ENCODE measurements at places on chromosomes 5 and 9. TPM values are rescaled to one million over a fixed set of nuclear protein-coding genes. Genes with fewer than 3 reads are reported as not detected.
A peak's percentile ranks its signal among the peaks of the same experiment; 100 is the strongest.

IFNA2 gene
- total RNA-seq: 0.34 TPM

DNA sequence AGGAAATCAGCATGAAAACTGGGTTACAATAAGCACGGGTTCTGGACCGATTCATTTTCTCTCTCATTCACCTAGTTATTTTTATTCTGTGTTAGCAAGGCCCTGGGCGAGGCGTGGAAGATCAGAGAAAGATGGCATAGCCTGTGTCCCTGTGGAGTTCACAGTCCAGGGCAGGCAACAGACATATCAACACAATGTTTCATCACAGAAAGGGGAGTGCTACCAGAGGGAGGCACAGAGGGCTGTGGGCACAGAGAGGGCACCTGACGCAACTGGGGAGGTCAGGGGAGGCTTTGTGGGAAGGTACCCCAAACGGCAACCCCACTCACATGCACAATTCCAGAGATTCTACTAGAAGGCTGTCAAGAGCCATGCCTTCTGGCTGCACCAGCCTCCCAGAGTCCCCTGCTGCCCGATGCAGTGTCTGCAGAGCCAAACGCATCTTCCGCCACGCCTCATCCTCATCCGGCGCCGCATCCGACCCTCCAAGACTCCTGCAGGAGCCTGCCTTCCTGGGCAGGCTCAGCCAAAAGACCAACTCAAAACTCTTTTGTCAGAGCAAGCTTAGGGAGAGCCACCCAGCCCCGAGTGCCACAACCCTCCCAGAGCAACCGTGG lies 1.4 kb downstream of the FAM193B start:
- H3K36me3 ChIP-seq: no peaks in the 10 kb centered on the region
- DNase-seq: no peak
- no peaks in the 10 kb centered on the region for H3K27me3 ChIP-seq
- H3K4me1 ChIP-seq: peaks cover 27% of the 10 kb centered on the region
- H3K27ac ChIP-seq: peak overlapping the region; percentile 35

FOXD4 gene
- 0.35 TPM for total RNA-seq

GRCh38 chr5:74009502-74009901 lies 383.5 kb downstream of the ARHGEF28 start:
- no peak overlapping the region for H3K27ac ChIP-seq
- no peaks in the 10 kb centered on the region for H3K36me3 ChIP-seq
- DNase-seq: no peak
- H3K4me1 ChIP-seq: peaks cover 10% of the 10 kb centered on the region
- no peak overlapping the region for H3K4me3 ChIP-seq
- H3K27me3 ChIP-seq: peaks cover 4% of the 10 kb centered on the region

CTSL gene
- total RNA-seq: 85.9 TPM

SHOC1 gene
- total RNA-seq: not detected

PLPP7 gene
- total RNA-seq: 0.60 TPM

SHC3 gene
- total RNA-seq: 2.9 TPM

GRCh38 chr5:15142458-15142857 lies 270.9 kb upstream of the ANKH start:
- H3K27ac ChIP-seq: no peak overlapping the region
- no peak overlapping the region for H3K4me3 ChIP-seq
- peaks cover 40% of the 10 kb centered on the region for H3K27me3 ChIP-seq
- DNase-seq: no peak
- no peaks in the 10 kb centered on the region for H3K4me1 ChIP-seq

EDIL3 gene
- 51.3 TPM for total RNA-seq

DNA sequence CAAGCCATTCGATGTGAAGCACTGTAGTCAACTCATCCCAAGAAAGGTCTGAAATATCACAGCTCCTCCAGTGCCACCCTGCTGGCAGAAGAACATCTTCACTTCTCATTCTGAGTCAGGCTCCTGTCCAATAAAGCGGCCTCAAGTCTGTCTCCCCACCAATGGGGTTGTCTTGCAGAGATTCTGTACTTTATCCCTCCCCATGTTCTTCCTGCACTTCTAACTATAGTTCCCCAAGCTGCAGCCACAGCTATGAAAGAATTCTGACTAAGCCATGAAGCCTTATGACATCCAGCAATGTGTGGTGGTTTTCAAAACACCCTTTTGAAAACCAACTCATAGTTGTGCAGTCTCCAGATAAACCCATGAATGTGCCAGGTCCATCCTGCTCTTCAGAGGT lies 6.8 kb downstream of the MACROH2A1 start:
- H3K4me3 ChIP-seq: no peak overlapping the region
- peaks cover 19% of the 10 kb centered on the region for H3K36me3 ChIP-seq
- no peaks in the 10 kb centered on the region for H3K27me3 ChIP-seq
- peaks cover 40% of the 10 kb centered on the region for H3K4me1 ChIP-seq

IFNA21 gene
- not detected for total RNA-seq

SLU7 gene
- total RNA-seq: 36.9 TPM

NPM1 gene
- 1,837 TPM for total RNA-seq

HTR1A gene
- 0.13 TPM for total RNA-seq

GRCh38 chr9:114049441-114050225 lies 28.5 kb downstream of the AMBP start:
- no peaks in the 10 kb centered on the region for H3K27me3 ChIP-seq
- no peak for DNase-seq
- no peak overlapping the region for H3K4me3 ChIP-seq
- H3K36me3 ChIP-seq: peaks cover 59% of the 10 kb centered on the region

DNA sequence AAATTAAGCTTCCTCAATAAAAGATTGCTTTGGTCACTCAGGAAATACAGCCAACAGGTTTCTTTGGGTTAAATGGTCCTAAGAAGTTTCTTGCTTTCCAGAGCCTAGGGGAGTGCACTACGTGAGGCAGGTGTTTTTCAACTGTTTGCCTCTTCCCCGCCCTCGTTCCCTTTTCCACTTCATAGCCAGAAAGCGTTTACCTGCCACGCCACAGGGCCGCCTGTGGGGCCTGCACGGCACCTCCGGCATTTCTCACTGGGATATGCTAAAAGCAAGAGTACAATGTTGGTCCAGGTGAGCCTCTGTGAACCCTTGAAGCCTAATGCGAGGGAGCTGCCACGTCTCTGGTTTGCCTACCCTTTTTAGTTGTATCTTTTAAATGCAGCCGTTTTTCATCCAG lies 167.6 kb upstream of the OTULINL start:
- H3K36me3 ChIP-seq: peaks cover 27% of the 10 kb centered on the region
- no peak overlapping the region for H3K27ac ChIP-seq
- no peaks in the 10 kb centered on the region for H3K27me3 ChIP-seq
- no peak overlapping the region for H3K4me3 ChIP-seq
- DNase-seq: no peak

GRCh38 chr9:90478821-90479220 lies 163.8 kb downstream of the DIRAS2 start:
- no peaks in the 10 kb centered on the region for H3K36me3 ChIP-seq
- no peak overlapping the region for H3K4me3 ChIP-seq
- no peaks in the 10 kb centered on the region for H3K27me3 ChIP-seq
- no peak overlapping the region for H3K27ac ChIP-seq
- H3K4me1 ChIP-seq: peaks cover 22% of the 10 kb centered on the region

- peaks cover 2% of the 10 kb centered on the region for H3K27me3 ChIP-seq
- DNase-seq: no peak
- H3K4me3 ChIP-seq: no peak overlapping the region
- H3K4me1 ChIP-seq: peaks cover 13% of the 10 kb centered on the region
- H3K36me3 ChIP-seq: peaks cover 20% of the 10 kb centered on the region
- H3K27ac ChIP-seq: no peak overlapping the region
These were observed 2.7 kb downstream of the RABEPK start for GRCh38 chr9:125202846-125203618.

ARL14EPL gene
- total RNA-seq: 0.25 TPM

CLTB gene
- total RNA-seq: 46.8 TPM

- no peak overlapping the region for H3K27ac ChIP-seq
- no peak for DNase-seq
- H3K4me3 ChIP-seq: no peak overlapping the region
- no peaks in the 10 kb centered on the region for H3K4me1 ChIP-seq
- no peaks in the 10 kb centered on the region for H3K36me3 ChIP-seq
- H3K27me3 ChIP-seq: peaks cover 4% of the 10 kb centered on the region
These were observed 775.4 kb downstream of the MTRR start for GRCh38 chr5:8644377-8644776.

DNA sequence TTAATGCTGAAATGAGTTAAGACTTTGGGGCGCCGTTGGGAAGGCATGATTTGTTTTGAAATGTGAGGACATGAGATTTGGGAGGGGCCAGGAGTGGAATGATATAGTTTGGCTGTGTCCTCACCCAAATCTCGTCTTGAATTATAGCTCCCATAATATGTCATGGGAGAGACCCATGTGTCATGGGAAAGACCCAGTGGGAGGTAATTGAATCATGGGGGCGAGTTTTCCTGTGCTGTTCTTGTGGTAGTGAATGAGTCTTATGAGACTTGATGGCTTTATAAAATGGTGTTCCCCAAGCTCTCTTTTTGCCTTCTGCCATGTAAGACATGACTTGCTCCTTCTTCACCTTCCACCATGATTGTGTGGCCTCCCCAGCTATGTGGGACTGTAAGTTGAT lies 5.1 kb downstream of the SLC25A48 start:
- DNase-seq: no peak
- H3K4me3 ChIP-seq: no peak overlapping the region
- no peaks in the 10 kb centered on the region for H3K4me1 ChIP-seq
- H3K36me3 ChIP-seq: no peaks in the 10 kb centered on the region
- peaks cover 83% of the 10 kb centered on the region for H3K27me3 ChIP-seq
- no peak overlapping the region for H3K27ac ChIP-seq

DNA sequence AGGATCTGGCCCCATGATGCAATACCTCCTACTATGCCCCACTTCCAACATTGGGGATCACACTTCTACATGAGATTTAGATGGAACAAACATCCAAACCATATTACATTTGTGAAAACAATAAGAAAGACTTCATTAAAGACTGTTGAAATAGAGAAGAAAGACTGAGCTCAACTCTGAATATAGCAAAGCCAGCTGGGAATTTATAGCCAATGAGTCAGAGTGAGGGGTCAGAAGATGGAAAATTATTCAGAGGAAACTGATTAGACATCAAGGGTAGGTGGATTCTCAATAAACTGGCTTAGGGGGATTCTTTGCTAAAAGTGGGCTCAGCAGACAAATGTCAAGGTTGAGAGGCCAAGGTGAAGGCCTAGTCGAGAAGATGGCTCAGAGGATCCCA lies 25.6 kb downstream of the BTF3 start:
- peaks cover 2% of the 10 kb centered on the region for H3K4me1 ChIP-seq
- no peaks in the 10 kb centered on the region for H3K27me3 ChIP-seq
- H3K27ac ChIP-seq: no peak overlapping the region
- H3K4me3 ChIP-seq: no peak overlapping the region
- H3K36me3 ChIP-seq: no peaks in the 10 kb centered on the region

- no peak overlapping the region for H3K27ac ChIP-seq
- H3K4me1 ChIP-seq: no peaks in the 10 kb centered on the region
- H3K4me3 ChIP-seq: no peak overlapping the region
- H3K27me3 ChIP-seq: no peaks in the 10 kb centered on the region
These were observed 15.3 kb upstream of the GRXCR2 start for GRCh38 chr5:145887976-145888574.

GRCh38 chr9:36136894-36137391 lies 410 bp downstream of the GLIPR2 start:
- no peak for DNase-seq
- H3K27ac ChIP-seq: peak overlapping the region; percentile 11
- H3K36me3 ChIP-seq: no peaks in the 10 kb centered on the region
- peak overlapping the region; percentile 84 for H3K4me3 ChIP-seq
- peaks cover 33% of the 10 kb centered on the region for H3K27me3 ChIP-seq

GRCh38 chr9:14158136-14158813 lies 155.7 kb downstream of the NFIB start:
- H3K4me1 ChIP-seq: peaks cover 33% of the 10 kb centered on the region
- peak overlapping the region; percentile 20 for H3K27ac ChIP-seq
- no peak overlapping the region for H3K4me3 ChIP-seq
- peaks cover 10% of the 10 kb centered on the region for H3K36me3 ChIP-seq
- DNase-seq: no peak

SH3TC2 gene
- 6.8 TPM for total RNA-seq

DNA sequence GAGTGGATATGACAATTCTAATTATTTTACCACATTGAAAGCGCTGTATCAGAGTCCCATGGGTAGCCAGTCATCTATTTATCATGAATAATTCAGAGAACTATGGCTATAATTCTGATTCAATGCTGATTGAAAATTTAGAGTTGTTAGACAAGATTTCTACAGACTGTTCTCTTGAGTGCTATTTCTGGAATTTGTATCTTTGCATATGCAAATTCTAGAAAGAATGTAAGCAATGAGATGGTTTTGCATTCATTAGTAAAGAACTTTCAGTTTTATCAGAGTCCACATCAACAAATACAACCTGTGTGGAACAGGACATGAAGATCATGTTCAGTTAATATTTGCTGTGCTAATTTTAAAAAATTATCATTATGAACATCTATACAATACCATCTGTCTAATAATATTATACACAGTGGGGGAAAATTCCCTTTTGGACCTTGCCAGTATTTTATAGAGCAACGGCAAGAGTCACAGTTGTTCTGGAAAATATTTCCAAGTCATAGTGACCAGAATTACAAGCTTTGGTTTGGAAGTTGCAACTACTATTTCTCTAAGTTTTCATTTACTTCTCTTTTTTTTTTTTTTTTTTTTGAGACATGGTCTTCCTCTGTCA lies 372.7 kb upstream of the PTGER4 start:
- DNase-seq: no peak
- no peak overlapping the region for H3K27ac ChIP-seq
- H3K36me3 ChIP-seq: no peaks in the 10 kb centered on the region
- H3K27me3 ChIP-seq: no peaks in the 10 kb centered on the region

GRCh38 chr5:178437386-178438075 lies 152.7 kb downstream of the COL23A1 start:
- H3K4me3 ChIP-seq: no peak overlapping the region
- DNase-seq: no peak
- H3K27ac ChIP-seq: no peak overlapping the region
- H3K4me1 ChIP-seq: peaks cover 22% of the 10 kb centered on the region

CTXN3 gene
- total RNA-seq: not detected

DNA sequence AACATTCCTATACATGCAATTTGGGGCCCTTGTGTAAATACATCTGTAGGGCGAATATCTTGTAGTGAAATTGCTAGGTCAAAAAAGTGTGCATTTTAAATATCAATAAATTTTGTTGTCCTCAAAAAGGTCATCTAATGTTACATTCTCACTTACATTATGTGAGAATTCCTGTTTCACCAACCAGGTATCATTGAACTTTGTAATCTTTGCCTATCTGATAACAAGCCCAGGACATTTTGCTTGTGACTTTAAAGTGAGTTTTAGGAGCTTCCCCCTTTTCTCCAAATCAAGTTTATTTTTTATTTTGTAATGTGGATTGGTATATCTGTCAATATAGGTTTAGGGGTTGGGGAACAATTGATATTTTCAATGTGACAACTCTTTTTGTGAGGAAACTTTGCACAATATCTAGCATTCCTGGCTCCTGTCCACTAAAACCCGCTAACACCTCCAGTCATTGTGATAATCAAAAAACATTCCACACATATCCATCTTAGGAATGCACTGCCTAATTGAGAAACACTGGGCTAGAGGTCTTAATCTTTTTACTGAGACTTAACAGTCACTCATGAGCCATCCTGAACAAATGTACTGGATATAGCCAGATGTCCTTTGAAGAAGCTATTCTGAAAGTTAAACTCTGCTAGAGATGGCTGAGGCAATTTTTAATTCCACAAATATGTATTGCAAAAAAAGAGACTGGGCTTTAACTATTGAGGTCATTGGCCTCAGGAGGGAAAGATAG lies 72.5 kb upstream of the SLC1A1 start:
- H3K27ac ChIP-seq: no peak overlapping the region
- no peak for DNase-seq
- H3K36me3 ChIP-seq: no peaks in the 10 kb centered on the region
- H3K27me3 ChIP-seq: no peaks in the 10 kb centered on the region
- H3K4me1 ChIP-seq: peaks cover 12% of the 10 kb centered on the region
- no peak overlapping the region for H3K4me3 ChIP-seq

GRCh38 chr9:137277329-137278041 lies at the start of gene TOR4A:
TOR4A (plus strand) TSS chr9:137277726; CDS start chr9:137278690, 964 bp downstream.
- peak within 1 kb of the TSS; percentile 72 for H3K4me3 ChIP-seq
- H3K36me3 ChIP-seq: no peaks in the 10 kb centered on the region
- peak; percentile 53 for DNase-seq

Measured in mesothelial cell of epicardium (in vitro differentiated cells).